SK-N-SH (cell line): ENCODE measurements at places on chromosomes 5 and 9.

DNA sequence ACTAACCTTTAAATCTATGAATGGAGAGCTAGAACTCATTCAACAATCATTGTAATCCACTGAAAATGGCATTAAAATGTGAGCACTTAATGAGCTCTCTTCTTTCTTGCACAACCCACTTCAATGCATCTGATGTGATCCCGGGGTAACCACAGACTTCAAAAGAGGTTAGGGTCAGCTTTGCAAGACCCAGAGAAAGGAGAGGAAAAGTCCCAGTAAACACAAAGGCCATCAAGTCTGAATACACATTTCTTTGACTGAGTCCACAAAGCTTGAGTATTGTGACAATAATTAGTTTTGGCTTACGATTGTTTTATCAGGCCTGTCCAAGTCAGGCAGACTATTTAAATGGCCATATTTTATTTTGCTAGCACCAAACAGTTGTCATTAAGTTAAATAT lies 148.8 kb upstream of the ZNF608 start:
- no peak for DNase-seq

DNA sequence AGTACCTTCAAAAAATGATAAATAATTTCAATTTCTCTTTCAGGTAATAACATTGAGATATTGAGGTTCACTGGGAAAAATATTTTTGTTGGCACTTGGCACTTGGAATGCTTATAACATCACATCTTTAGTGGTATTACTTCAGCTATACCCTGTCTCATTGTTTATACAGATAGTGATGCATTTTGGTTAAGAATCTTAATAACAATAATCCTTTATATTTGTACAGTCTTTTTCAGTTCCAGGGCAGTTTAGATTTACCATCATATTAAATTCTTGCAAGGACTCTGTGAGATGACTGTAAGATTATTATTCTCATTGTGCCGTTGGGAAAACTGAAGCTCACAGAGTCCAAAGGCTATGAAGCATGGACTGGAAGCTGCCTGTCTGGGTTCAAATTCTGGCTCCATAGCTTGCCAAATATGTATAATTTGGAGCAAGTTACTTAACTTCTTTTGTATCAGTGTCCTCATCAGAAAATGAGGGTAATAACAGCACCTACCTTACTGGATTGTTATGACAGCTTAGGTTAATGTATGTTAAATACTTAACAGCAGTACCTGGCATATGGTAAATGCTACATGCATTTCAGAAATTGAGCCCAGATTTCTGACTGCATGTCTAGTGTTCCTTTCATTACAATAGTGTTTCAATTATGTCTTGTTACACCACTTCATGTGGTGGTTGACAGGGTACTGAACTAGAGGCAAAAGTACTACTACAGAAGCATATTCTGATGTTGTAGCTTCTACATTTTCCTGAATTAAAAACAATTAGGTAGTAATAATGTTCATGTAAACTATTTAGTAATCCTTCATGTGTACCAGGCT lies 272.2 kb downstream of the PLK2 start:
- DNase-seq = no peak

- no peak for DNase-seq
Observed at GRCh38 chr5:10745133-10745532, 15.9 kb downstream of the DAP start.

DNA sequence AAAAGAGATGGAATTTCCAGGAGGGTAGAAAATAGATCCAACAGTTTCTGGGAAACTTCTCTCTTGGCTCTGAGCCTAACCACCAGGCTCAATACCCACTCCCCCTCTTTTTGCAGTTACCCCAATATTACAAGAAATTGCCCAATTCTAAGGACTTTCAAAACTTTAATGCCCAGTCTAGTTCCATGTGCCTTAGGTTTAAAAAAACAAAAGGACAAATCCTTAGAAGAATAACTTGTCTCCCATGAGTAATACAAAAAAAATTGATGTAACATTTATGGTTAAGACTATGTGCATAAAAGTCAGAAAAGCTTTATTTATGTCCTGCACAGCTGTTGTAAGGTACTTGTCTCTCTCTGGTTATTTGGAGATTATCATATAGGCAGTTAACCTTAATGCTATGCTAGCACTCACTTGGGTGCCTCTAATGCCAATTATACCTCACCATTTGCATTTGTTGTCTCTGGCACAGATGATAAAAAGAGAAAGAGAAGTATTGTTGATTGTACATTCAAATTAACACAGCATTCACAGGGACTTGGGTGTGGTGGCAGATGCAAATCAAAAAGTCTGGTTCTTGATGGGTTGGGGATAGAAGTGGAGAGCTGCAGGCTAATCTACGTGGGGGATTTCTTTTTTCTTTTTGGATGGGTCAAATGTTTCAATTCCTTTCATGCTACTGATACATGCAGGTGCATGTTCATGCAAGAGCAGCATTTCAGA lies 159.4 kb downstream of the PIK3R1 start:
- DNase-seq = no peak

GRCh38 chr9:91458906-91459305 lies 35.3 kb upstream of the NFIL3 start:
- no peak for DNase-seq

DNA sequence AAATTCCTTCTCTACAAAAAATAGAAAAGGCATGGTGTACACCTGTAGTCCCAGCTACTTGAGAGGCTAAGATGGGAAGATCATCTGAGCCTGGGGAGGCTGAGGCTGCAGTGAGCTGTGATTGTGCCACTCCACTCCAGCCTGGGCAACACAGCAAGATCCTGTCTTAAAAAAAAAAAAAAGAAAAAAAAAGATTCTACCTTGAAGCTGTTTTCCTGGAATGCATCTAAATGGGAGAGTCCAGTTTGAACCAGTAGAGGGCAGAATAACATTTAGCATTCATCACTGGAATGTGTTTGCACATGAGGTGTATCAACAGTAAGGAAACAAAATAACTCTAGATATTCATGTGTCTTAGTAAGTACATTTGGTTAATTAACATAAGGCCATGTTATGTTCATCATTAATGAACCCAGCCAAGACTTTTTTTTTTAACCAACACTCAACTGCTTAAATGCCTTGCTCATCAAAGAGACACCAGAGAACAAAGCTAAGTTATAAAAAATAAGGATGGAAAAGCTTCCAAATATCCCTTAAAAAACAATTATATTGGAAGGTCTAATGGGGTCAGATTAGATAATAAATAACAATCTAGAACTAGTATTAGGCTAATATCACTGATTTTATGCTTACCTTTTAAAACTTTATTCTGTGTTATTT lies 16.1 kb downstream of the IFNE start:
- peak; percentile 32 for DNase-seq

DNA sequence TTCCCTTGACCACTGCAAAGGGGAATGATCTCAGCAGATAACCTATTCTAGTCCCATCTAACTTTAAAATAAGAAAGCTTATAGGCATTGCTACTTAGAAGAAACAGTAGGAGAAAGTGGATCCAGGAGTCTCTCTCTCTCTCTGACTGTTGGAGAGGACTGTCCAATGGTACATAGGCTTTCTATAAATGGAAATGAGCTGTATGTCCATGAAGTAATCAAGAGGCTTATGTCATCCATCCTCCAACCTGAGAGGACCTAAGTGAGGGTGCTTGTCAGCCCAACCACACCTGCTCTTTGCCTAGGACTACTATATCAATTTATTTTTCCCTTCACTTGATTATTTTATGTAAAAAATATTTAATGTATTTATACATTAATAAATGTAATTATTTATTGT lies 172.3 kb downstream of the PAPPA start:
- no peak for DNase-seq

DNA sequence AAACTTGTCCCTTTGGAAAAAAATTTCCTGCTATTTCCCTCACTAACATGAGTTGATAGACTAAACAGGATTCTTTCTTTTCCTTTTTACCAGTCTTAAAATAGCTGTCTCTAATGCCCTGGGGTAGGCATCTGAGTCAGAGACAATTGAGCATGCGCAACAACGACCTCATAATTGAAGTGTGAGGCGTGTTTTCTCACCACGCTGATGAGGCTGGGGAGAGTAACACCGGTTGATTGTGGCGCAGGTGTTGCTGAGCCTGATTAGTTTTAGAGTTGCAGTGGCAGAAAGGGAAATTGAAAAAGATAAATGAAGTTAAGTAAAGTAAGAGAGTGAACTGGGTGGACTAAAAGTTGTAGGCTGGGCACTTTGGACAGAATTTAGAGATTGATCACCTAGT lies 213.7 kb downstream of the TLR4 start:
- DNase-seq = no peak

GRCh38 chr5:107466233-107466769 lies 204.4 kb downstream of the EFNA5 start:
- DNase-seq = no peak

DNA sequence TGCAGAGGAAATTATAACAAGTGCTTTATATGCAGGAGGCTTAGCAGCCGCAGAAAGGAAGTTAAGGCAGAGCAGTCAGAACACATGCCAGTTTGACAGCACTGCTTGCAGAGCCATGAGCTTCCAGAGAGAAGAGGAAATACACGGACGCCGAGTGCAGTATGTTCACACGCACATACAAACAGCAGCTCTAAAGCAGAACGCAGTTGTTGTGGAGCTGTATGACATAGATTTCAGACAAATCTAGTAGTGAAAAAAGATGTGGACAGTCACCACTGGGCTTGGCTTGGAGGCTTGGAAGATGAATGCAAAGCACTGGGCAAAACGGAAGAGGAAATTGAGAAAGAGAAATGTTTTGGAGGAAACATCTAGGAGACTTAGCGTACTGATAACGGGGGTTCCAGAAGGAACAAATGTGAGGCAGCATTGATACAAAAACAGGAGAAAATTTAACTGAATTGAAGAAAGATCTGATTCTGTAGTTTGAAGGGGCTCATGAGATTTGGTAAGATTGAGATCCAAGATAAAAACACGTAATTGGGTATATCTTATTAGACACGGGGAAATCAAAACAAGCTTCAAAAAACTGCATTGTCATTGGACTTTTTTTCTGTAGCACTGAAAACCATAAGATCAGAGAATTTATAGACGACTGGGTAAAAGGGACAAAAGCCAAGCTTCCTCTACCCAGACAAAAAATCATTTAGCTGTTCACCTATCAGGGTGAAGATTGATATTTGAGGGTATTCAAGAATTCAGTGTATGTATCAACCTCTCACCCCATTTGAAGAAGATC lies 19.6 kb upstream of the ROPN1L start:
- no peak for DNase-seq

DNA sequence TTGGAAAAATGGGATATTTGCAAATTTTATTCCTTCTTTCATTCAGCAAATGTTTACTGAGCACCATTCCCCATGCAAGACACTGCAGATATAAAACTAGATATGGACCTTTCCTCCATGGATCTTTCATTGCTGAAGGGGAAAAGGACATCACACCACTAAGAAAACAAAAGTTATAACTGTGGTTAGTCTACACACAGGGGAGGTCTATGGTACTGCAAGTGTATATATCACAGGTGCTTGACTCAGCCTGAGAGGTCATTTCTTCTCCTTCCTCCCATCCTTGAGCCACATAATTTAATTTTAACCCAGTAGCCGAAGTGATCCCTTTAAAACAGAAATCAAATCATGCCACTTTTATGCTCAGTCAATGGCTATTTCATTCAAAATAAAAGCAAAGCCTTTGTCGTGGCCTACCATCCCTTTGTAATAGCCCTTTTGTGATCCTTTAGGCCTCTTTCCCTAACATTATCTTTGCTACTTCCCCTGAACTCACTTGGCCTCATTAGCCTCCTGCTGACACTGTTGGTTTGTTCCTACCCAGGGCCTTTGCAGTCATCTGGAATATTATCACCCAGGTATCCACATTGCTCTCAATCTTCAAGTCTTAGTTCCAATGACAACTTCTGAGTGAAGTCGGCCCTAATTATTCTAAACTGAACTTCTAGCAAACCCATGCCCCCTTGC lies 213.2 kb downstream of the GABRB2 start:
- no peak for DNase-seq

DNA sequence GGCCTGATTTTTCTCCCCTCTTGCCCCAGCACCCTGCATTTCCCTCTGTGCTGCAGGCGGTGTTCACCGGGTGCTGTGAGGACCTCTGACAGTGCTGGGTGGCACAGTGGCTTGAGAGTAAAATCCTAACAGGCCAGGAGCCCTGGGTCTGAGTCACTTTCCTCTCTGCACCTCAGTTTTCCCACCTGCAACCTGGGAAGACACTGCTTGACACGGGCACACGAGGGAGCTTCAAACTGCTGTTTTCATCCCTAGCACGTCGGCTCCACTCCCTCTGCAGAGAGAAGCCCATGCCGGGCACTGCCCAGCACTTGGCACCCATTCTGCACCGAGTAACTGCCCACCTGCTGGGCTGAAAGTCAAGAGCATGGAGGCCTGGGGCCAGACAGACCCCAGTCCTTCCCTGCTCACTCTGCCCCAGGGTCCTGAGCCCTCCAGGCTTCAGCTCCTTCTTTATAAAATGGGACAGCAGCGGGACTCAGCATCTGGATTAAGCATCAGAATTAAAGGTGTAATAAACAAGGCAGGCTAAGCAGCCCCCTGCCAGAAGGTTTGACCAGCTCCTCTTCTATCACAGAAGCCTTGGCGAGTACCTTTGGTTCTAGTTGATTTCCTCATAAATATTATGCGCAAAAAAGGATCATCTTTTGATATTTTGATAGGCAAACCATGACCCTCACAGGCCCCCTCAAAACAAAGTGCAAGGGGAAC lies 5.2 kb downstream of the GFI1B start:
- no peak for DNase-seq

DNA sequence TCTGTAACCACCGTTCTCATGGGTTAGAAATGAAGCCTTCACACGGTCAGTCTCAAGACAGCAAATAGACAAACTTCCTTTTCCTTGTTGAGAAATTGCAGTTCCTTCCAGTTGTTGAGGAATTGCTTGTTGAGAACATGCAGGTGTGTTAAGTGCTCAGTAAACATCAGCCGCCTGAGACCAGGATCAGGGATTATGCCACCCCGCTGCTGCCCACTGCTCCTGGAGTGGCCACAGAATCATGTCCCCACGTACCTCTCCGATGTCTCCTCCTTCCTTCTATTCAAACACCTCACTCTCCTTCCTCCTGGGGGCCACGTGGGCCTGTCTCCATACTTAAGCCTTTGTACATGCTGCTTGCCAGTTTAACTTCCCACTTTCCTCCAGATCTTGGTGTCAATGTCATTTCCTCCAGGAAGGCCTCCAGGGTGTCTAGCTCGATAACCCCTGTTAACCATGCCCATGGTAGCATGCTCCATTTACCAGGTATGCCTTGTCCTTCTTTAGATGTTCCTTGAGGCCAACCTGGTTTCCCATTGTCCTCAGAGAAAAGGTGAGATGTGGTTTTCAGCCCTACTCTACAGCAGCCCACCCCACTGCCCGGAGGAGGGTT lies 33.8 kb upstream of the RPL26L1 start:
- no peak for DNase-seq

DNA sequence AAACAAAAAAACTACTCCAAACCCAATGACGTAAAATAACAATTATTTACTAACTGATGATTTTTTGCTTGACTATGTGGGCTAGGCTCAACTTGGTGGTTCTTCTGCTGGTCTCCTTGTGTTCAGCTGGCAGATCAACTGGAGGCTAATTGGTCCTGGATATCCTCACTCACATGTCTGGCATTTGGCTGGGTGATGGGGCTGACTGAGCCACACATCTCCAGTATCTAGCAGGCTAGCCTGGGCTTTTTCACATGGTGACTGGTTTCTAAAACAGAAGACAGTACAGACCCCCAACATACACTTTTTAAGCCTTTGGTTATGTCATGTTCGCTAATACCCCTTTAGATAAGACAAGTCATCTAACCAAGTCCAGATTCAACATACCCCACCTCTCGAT lies 104.7 kb upstream of the PRRC1 start:
- DNase-seq = peak; percentile 23
